ENCODE measurements at places on chromosomes 2 and 18.

- DNase-seq: no peak
These were observed 1.3 kb upstream of the TOGARAM2 start for GRCh38 chr2:28979576-28980366.

- DNase-seq: no peak
These were observed 214.9 kb downstream of the ALPK2 start for GRCh38 chr18:58413667-58414628.

DNA sequence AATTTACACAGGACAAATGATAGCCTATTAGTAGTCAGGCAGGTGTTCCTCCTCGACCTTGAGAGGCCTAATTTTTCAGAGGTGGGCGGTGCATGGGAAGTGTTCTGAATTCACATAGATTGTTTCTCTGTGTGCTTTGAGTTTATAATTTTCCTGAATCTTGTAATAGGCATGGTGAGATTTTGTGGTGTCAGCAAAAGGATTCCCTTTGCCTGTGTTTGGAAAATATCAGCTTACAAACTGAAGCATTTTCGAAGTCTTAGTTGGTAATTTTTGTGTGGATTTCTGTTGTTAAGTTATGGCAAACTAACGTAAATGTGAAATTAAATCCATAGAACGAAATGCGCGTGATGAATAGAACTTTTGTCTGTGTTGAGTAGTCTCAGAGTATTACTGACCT is 194.0 kb upstream of the RBMS1 start:
- no peak for DNase-seq

DNA sequence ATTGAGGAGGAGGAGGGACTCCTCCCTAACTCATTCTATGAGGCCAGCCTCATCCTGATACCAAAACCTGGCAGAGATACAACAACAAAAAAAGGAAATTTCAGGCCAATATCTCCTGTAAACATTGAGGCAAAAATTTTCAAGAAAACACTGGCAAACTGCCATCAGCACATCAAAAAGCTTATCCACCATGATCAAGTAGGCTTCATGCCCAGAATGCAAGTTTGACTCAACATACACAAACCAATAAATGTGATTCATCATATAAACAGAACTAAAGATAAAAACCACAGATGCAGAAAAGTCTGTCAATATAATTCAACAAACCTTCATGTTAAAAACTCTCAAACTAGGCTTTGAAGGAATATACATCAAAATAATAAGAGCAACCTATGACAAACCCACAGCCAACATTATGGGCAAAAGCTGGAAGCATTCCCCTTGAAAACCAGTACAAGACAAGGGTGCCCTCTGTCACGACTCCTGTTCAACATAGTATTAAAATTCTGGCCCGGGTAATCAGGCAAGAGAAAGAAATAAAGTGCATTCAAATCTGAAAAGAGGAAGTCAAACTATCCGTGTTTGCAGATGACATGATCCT is 1014.3 kb downstream of the CBLN2 start:
- no peak for DNase-seq

- no peak for DNase-seq
These were observed 58.6 kb downstream of the KCNG2 start for GRCh38 chr18:79856119-79857007.

DNA sequence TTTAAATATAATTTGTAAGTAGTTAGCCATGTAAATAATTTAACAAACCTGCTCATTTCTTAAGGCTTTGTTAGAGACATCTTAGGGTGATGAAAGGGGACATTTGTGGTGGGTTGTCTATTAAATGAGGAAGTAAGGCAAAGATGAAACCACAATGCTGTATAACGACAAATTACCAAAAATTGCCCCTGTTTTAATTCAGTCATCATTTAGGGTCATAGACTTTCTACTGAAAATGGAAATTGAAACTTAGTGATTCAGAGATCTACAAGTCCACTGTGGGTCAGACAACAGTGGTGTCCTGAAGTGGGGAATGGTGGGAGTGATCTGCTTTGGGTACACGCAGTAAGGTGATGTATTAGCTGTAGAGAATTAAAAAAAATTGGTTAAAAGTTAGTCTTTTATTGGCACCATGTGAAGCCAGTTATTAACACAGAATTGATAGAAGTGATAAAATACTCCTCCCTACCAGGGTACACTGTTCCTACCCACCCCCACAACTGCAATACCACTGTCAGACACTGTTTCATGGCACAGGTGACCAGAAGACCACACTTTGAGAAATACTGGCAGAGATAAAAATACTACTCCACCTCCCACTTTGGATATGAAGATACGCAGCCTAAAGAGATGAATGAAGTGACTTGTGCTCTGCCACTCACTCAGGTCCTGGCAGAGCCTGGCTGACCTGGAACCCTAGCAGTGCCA is 13.4 kb downstream of the CERS6 start:
- no peak for DNase-seq

GRCh38 chr2:95738301-95738700 is 146.5 kb downstream of the TRIM43 start:
- DNase-seq: no peak

Measured in activated T-helper 1 cell treated with anti-CD3 and anti-CD28 coated beads, Interleukin-12 subunit alpha, Interleukin-12 subunit beta, Interleukin-2, Interleukin-4 antibody, amounts not matched to agents 30 ng/mL and 10 ng/mL and 1 ng/mL, durations not matched to agents 14 hours and 24 hours and 36 hours (primary cell).